Stimulated activated CD8-positive, alpha-beta memory T cell treated with anti-CD3 and anti-CD28 coated beads, Interleukin-4, amount 100 ng/mL, for 24 hours (primary cell): ENCODE measurements at places on chromosomes 5 and 9.

- DNase-seq = no peak
These were observed 296.3 kb downstream of the KCNN2 start for GRCh38 chr5:114658194-114658593.

- no peak for DNase-seq
These were observed 66.8 kb downstream of the ARL15 start for GRCh38 chr5:54243483-54244080.

DNA sequence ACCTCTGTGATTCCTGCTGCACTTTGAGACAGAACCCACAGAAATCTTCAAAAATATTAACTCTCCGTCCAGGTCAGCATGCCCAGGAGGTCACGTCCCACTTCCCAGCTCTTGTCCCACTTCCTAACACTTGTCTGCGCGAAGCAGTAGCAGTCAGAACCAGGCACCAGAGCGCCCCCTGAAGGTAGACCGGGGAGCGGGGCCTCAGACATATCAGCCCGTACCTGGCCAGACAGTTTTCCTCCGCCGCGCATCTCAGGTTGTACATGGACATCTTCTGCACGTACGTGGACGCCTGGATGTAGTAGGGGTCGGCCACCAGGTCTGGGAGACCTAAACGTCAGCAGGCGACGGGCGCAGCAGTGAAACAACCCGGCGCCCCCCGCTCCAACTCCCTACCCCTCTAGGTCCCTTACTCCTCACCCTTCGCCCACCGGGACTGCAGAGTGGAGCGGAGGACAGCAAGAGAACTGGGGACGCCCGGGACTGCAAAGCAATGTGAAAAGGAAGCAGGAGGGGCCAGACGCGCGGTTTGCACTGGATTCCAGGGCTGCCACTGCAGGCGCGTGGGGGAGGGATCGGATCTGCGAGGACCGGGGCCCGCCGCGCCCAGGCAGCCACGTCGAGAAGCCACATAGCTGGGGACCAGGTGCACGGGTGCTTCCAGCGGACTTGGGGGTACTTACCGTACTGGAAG is 1.2 kb downstream of the LOX start:
- no peak for DNase-seq

GRCh38 chr5:134738963-134739661 is 764 bp downstream of the CAMLG start:
- no peak for DNase-seq

DNA sequence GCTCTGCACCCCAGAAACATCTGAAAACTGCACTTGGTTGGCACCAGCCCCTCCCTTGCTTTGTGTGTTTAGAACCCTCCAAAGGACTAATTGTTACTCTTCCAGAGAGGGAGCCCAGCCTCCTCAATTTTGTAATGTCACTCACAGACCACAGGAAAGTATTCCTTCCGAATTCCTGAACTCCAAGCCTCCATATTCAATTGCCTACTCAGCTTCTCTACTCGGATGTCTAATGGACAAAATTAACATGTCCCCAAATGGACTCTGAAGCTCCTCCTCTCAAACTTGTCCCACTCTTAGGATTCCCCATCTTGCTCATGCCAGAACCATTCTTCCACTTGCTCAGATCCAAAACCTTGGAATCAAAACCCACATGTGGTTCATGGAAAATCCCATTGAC is 3.9 kb upstream of the TMEM171 start:
- no peak for DNase-seq
